ENCODE measurements at places on chromosomes 1 and 21. TPM values are rescaled to one million over a fixed set of nuclear protein-coding genes. Genes with fewer than 3 reads are reported as not detected.

KRTAP23-1 gene
- total RNA-seq: not detected

LCE2C gene
- not detected for total RNA-seq

SMG7 gene
- 46.2 TPM for total RNA-seq

S100A2 gene
- not detected for total RNA-seq

MRPL24 gene
- total RNA-seq: 26.4 TPM

PADI3 gene
- total RNA-seq: not detected

GATAD2B gene
- 65.2 TPM for total RNA-seq

GPX7 gene
- 6.2 TPM for total RNA-seq

CTSS gene
- total RNA-seq: 141 TPM

TLR5 gene
- 0.85 TPM for total RNA-seq

PROK1 gene
- not detected for total RNA-seq

GREM2 gene
- total RNA-seq: 7.4 TPM

HTR6 gene
- total RNA-seq: not detected

ITLN2 gene
- 37.0 TPM for total RNA-seq

TEDDM1 gene
- total RNA-seq: not detected

PCSK9 gene
- 5.8 TPM for total RNA-seq

GRCh38 chr1:25066731-25067517 lies 136.8 kb upstream of the RUNX3 start:
- no peak for DNase-seq

DNA sequence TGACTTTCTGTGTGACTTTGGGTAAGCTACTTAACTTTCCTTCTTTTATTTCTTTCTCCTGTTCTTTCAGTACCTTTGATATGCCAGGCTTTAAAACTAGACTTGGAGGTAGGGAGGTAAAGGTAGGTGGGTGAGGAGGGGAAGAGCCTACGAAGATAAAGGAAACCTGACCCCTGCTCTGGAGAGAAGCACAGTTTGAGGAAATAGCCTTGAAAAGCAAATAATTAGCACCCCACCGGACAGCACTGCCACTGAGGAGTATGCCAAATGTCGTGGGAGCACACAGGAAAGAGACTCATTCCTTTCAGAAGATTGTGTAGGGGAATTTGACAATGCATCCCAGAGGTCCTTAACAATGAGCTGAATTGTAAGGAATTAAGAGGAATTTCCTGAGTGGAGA lies 65.2 kb upstream of the SPAG17 start:
- DNase-seq: no peak

DNA sequence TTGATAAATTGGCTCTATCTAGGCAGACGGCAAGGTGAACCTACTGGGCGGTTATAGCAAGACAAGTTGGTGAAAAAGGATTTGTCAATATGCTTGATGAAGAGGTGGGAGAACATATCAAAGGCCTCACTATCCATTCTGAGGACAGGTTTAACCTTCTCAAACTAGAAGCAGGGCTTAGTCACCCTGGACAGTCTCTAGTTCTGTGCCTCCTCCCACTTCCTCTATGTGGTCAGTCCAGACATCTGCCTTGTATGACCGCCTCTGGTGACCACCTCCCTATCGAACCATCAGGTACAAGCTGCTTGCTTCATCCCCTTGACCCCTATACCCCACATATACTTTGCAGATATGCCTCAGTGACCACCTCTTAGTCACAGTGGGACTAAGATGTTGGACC lies 2.3 kb upstream of the SCYL3 start:
- DNase-seq: no peak

- no peak for DNase-seq
Observed at GRCh38 chr1:6815726-6816125, 30.5 kb downstream of the CAMTA1 start.

DNA sequence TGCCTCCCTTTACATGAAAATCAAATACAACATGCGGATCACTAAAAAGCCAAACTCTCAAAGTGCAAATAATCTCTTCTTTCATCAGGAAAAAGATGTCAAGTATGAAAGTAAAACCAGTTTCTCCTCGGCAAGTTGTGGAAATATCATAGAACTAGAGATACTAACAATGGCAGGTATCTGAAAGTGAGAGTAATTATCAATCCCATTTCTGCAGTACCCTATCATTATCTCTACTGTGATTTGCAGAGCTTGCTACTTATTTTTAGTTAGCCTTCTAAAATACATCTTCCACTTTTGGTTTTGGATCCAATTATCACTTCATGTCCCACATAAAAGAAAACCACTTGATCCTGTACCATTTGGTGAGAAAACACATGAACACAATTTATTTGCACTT lies 3.0 kb downstream of the TP53BP2 start:
- no peak for DNase-seq

- DNase-seq: no peak
Observed at GRCh38 chr1:221494670-221495069, 247.2 kb downstream of the DUSP10 start.

- no peak for DNase-seq
Observed at GRCh38 chr1:88060112-88060673, 623.9 kb upstream of the PKN2 start.

DNA sequence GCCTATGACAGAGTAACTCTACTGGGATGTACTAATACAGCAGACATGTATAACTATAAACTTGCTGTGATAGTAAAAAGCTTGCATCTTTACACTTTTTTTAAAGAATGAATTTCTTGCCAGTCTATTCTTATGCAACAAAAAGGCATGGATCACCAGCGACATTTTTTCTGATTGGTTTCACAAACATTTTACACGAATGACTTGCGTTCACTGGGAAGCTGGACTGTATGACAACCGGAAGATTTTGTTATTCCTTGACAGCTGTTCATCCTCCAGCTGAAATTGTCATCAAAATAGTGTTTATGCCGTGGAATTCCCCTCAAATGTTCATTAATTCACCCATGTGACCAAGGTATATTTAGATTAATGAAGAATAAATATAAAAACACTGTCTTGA lies 131.0 kb downstream of the XPR1 start:
- DNase-seq: no peak

- no peak for DNase-seq
Observed at GRCh38 chr1:168372307-168372706, 91.6 kb downstream of the TBX19 start.

DNA sequence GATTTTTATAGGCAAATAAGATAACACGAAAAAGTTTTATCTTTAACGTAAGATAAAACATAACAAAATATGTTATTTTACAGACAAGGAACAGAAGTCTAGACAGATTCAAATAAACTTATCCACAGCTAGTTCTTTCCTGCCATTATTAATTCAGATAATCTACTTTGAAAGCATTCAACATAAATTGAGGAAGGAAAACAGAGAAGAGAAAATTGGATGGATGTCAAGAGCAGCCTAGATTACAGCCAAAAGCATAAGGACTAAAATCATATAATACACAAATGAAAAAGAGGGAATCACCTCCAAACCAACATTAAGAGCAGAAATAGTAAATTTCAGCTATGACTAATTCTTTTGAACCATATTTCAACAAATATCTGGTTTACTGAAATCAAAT lies 15.5 kb downstream of the TRIM33 start:
- no peak for DNase-seq

GRCh38 chr1:94952539-94952938 lies 25.6 kb upstream of the CNN3 start:
- no peak for DNase-seq

GRCh38 chr1:118322331-118322730 lies 137.3 kb upstream of the SPAG17 start:
- no peak for DNase-seq

GRCh38 chr1:12001249-12001917 lies 17.9 kb upstream of the MIIP start:
- DNase-seq: no peak

GRCh38 chr1:196680107-196680506 lies 28.3 kb downstream of the CFH start:
- no peak for DNase-seq

GRCh38 chr1:244049162-244050013 lies 1.7 kb upstream of the ZBTB18 start:
- peak; percentile 86 for DNase-seq

- DNase-seq: no peak
Observed at GRCh38 chr1:34984435-34984792, 733 bp downstream of the TMEM35B start.

DNA sequence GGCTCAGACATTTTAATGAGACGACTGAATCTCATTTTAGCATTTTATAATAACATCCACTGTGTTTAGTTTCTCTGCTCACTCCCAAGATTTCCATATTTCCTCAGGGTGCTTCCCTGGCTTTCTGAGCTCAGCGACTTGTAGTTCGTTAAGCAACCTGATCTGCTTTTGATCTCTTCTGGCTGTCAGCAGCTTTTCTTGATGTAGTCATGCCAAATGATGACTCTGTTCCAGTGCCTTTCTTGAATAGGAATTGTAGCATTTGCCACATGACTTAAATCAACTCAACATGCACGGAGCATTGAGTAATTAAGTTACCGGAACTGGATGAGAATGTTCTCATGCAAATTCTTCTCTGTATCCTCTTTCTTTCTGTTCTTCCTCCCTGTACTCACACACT lies 246.1 kb downstream of the FMN2 start:
- no peak for DNase-seq

DNA sequence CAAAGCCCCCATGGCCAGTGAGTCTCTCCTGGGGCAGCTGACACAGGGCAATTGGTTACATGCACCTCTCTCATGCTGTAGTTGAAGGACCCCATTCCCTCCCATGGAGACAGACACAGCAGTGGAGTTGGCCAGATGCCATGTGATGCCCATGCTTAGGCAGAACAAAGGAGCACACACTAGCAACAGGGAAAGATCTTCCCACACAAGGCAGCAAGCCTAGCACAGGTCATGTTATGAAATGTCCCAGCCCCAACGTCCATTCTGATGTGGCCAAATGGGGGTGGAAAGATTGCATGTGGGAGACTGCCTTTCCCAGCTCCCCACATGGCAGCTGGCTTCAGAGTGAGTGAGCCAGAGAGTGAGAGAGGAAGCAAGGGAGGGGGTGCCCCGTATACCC lies 34.5 kb downstream of the AADACL4 start:
- no peak for DNase-seq

DNA sequence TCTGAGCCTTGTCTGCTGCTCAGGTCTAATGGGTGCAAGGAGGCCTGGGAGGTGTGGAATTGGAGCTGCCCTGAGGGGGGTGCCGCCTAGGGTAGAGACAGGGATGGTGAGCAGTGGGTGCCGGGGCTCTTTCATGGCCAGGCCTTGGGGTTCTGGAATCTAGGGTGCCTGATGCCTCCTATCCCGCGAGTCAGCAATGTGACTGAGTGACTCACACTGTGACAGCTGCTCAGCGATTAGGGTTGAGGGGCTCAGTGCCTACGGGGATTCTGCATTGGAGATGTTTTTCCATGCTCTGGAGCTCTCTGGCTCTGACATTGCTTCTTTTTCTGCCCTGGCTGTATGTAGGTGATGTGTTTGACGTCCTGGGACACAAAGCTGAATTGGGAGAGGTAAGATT lies 16.8 kb downstream of the ATP8B2 start:
- no peak for DNase-seq

- DNase-seq: no peak
Observed at GRCh38 chr1:156879876-156880275, 13.6 kb upstream of the PEAR1 start.

DNA sequence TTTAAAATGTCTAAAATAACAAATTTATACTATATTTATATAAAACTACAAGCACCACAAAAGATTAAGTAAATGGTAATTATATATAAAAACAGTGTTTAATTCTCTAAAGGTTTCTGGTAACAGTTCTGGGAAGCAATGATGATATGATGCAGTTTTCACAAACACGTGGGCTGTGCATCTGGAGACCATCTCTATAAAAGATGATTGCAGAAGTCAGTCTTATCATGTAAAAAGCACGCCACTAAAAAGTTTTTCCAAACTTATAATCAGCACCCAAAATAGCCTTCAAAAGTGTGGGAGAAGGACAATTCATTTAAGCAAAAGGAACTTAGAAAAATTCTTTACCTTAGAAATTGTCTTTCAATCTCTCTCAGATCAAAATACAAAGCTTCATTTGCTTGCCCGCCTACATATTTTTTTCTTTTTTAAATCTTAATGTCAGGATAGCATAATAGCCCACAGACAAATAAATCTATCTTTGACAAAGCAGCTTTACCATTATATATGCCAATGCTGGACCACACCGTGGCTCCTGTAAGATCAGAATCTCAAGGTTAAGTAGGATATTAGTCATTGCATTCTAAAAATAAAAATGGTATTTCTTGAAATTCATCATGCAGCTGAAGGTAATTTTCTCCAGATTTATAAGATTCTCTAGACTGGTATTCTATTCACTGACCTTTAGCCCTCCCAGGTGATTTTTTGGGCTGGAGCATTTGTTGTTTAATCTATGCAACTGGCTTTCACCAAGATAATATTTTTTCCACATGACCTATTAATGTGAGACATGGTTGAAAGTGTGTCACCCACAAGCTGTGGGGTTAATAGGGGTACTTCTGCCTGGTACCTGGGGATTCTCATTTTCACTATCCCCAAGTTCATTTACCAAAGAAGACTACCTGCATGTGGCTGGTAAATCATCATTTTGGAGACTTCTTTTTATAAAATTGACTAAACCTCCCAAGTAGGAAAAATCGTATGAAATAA lies 189.6 kb upstream of the ST6GALNAC5 start:
- DNase-seq: no peak

DNA sequence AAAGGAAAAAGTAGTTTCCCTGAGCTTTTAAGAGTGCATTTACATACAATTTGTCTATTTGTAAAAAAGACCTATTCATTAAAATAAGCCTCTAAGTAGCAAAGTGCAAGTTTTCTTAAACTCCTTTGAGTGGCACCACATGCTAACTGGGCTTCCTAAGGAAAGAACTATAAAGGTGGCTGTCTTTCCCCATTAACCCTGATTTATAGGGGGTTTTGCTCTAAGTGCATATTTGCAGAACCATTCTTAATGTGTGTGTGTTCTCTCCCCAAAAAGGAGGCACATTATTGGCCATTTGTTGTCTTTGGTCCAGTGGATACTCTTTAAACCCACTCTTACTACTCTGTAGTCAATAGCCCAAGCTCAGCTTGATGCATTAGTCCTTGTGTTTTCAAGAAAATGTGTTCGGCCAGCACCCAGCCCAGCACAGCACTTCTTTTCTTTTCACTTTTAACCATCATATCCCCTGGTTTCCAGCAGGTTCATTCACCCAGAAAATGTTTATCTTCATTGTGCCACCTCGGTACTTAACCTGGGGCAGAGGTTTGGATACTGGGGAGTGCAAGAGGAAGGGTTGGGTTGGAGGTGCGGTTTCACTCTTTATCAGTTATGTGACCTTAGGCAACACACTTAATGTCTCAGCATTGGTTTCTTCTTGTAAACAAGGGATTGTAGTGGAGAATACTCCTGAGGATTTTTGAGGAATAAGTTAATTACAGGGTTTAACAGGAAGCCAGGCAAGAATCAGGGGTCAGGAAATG lies 161.9 kb upstream of the UBE2U start:
- DNase-seq: no peak

DNA sequence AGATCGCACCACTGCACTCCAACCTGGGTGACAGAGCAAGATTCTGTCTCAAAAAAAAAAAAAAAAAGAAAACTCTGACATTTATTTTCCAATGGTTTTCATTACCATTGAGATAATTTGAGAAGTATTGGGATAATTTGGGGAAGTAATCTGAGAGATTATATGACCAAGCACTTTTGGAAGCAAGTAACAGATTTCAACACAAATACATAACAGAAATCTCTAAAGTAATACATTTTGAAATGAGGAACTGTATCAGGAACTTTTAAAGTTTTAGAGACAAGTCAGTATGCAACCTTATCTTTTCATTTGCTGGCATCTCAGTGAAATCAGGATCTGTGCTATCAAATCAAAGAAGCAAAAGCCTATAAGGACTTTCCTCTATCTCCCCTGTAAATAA lies 25.4 kb upstream of the SLC16A1 start:
- DNase-seq: no peak

GRCh38 chr1:27122652-27123051 lies 32.3 kb downstream of the SLC9A1 start:
- DNase-seq: peak; percentile 91

GRCh38 chr1:172549621-172550280 lies 16.8 kb downstream of the SUCO start:
- DNase-seq: no peak
